ENCODE measurements at places on chromosomes 13 and 19.

DNA sequence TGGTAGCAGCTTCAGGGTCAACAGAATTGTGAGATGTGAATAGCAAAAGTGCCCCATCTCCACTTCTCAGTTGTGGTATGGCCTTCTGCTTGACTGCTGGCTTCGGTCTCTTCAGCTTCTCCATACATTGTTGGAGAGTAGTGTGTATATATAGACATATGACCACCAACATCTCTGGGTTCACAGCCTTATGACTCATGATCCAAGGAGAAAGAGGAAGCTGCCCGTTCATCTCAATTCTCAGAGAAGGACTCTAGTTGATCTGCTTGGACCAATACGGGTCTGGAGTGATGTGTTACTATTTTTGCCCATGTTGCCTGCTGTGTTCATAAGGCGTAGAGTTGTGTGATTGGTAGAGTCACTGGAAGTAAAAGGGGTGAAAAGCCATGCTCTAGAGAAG lies 3.6 kb upstream of the COMMD6 start:
- no peak for DNase-seq

GRCh38 chr13:79874396-79875360 lies 393.7 kb downstream of the NDFIP2 start:
- no peak for DNase-seq

DNA sequence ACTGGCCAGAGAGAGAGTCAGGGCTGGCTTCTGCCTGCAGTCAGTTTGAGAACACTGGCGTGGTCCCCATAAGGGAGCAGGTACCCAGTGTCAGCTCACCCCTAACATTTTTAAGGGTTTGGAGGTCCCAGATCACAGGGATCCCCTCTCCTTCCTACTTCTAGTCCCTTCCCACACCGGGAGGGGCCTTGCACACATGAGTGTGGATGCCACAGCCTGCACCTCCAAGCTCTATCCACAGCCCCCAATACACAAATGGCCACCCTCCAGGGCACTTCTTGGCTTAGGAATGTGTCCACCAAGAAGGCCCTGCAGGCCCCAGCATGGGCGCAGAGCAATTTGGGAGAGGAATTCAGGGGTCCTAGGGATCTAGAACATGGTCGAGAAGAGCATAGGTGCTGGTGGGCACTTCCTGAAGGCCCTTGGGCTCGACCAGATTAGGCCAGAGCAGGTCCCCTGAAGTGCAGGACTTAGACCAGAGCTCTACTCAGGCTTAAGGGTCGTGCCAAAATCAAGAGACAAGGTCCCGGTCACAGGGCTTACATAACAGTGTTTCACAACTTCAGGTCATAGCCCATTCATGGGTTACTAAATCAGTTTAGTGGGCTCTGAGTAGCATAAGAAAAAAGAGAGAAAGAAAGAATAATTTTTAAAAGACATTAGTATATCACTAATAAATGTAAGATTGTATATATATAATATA lies 16.0 kb downstream of the FXYD5 start:
- DNase-seq, result no peak

DNA sequence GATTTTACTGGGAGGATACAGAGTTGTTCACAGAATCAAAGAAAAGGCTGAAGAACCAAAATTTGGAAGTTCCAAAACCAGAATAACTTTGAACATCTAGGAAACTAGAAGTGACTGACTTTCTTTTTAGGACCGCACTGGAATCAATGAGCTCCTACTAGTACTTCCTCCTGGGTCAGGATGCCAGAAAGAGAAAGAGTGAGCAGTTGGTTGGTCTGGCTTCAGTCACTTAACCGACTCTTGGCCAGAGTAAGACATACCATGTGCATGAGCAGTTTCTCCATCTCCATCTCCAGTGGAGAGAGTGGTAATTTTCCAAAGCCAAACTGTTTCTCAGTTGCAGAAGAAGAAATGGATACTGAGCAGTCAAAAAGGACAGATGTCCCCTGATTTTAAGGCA lies 27.1 kb upstream of the MTUS2 start:
- DNase-seq, result no peak

DNA sequence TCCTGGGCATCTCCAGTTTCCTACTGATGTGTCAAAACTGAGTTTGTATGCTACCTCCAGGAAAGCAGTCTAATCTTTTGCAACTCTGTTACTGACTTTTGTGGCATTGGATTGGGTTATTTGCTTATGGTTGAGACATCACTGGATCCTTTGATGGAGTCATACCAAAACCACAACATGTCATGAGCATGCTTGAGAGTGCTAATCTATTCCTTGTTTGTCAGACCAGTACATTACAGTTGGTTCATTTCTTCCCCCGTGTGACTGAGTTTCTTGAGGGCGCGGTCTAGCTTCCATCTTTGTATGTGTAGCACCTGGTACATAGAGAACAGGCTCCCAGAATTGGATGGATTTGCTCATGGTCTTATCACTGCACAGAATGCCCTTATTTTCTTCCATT lies 43.2 kb downstream of the SUGT1 start:
- DNase-seq, result no peak

DNA sequence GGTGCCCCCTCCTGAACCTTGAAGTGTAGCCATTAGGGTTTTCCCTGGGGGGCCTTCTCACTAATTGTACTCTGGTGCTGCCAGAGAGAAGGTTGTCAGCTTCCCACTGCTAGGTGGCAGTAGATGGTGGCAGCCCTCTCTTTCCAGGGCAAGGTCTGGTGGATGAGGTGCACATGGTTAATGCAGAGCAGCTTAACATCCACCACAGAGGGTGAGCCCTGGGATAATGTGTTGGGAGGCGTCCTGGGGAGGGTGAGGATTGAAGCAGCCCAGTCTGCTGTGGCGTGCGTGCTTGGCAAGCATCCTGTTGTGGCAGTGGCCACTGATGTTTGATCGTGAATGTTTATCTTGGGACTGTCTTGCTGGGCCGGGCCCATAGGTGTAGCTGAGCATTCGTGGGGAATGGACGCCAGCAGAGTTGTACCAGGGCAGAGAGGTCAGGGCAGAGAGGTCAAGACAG lies 5.8 kb downstream of the EGLN2 start:
- no peak for DNase-seq

DNA sequence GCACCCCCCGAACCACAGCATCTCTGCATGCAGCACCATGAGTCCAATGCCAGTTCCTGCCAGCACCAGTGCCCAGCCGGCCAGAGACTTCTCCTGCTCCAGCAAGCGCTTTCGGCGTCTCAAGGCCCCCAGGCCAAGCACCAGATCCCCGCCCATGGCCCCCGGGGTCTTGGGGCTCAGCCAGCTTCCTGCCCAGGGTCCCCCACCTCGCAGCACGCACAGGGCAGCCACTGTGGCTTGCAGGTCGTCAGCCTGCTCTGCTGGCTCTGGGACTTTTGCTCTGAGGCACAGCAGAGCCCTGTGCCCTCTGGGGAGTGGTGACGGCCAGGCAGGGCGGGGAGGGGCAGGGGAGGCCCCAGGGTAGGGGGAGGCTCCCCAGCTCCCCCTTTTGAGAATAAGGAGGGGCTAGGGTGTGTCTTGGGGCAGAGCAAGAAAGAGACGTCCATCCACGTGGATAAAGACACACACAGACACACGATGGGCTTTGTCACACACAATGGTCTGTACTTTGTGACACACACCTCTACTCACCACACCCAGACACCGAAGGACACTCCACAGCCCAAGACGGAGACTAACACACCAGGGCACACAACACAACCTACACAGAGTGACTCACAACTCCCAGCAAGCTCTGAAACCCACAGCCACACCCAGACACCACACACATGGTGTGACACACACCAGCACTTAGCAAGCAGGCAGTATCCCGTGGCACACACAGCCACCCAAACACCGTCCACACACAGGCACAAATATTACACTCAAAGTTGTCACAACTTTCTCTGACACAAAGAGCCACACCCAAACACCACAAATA lies at the start of gene KCNN4:
KCNN4 (minus strand) TSS at position 268 of the 820 bp plus-strand sequence; CDS start at position 156, 112 bp downstream.
- DNase-seq, result no peak

GRCh38 chr13:58687148-58687547 lies 1055.6 kb downstream of the PCDH17 start:
- DNase-seq, result no peak

DNA sequence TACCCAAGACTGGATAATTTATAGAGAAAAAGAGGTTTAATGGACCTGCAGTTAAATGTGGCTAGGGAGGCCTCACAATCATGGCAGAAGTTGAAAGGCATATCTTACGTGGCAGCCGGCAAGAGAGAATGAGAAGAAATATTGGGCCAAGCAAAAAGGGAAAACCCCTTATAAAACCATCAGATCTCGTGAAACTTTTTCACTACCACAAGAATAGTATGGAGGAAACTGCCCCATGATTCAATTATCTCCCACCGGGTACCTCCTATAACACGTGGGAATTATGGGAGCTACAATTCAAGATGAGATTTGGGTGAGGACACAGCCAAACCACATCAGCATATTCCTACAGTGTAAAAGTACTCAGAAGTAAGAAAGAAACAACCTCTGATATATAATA lies 4.7 kb upstream of the KBTBD7 start:
- no peak for DNase-seq

- no peak for DNase-seq
Measured at GRCh38 chr13:40549500-40550094, 116.8 kb downstream of the FOXO1 start.

DNA sequence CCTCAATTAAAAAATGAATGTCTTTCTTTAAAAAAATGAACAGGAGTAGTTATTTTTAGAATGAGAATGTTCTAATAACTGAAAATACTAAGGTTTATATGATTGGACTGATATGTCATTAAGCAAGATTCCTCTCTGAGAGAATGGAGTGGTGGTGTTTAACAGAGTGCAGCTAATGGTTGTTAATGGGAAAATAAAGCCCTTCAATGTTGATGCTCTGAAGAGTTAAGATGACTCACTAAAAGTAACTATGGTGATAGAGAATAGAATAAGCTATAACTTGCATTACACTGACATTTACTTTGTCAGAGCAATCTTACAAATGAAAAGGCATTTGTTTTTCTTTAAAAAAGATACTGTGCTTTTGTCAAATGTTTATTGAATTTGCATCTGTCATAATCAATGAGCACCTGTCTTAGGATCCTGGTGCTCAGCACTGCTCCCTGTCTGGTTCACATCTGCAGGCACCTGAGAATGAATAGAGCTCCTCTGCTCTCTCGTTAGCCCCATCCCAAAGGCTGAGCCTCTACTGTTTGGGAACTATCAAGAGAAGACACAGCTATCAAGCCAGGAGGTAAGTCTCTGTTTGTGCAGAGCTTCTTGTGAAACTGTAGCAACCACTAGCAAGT lies 15.1 kb downstream of the PABPC3 start:
- DNase-seq, result no peak

GRCh38 chr19:34960940-34961679 lies 2.9 kb downstream of the ZNF792 start:
- DNase-seq, result no peak

GRCh38 chr13:35530147-35530546 lies 53.7 kb upstream of the MAB21L1 start:
- DNase-seq, result no peak

DNA sequence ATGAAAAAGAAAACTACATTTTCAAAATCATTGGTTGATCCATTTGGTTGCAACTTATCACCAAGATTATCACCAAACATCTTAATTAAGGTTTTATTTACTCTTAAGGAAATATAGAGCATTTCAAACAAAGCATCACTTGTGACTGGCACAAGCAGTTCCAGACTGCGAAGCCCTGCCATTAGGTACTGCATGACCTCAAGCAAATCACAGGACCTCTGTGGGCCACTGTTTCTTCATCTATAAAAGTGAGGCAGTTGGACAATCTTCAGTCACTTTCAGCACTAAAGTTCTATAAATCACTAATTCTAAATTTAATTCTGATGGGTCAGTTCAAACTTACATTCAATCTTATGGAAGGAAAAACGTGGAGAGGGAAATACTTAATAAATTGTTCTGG lies 2.0 kb downstream of the ELF1 start:
- no peak for DNase-seq

- no peak for DNase-seq
Measured at GRCh38 chr13:54379461-54379860, 1350.8 kb downstream of the OLFM4 start.

DNA sequence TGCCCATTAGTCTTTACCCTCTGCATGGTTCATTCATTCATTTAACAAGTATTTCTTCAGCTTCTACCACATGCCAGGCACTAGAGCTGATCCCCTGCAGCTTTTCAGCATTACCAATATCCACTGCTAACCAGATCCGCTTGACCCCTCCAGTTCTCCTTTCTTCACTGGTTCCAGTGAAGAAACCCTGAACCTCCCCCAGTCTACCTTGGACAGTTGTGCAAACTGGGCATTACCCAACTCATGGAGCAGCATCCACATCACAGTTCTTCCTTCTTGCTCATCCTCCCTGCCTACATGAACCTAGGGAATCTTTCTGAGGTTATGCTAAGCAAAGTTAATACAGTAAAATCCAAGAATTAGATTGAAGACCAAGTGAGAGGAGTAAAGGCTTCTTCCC lies 78.7 kb upstream of the SERP2 start:
- no peak for DNase-seq

DNA sequence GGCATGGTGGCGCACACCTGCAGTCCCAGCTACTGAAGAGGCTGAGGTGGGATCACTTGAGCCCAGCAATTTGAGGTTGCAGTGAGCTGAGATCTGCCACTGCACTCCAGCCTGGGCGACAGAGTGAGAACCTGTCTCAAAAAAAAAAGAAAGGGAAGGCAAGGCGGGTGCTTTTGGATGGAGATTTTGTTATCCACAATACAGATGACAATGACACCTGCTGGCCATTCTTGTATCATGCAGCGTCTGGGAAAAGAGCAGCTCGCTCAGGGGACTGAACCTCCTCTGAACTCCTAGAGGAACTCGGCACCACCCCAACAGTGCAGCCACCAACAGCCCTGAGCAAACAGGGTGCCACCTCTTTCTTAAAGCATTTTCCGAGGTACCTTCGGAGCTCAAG lies 22.8 kb downstream of the HAUS8 start:
- no peak for DNase-seq

- DNase-seq, result no peak
Measured at GRCh38 chr13:91406619-91407018, 8.2 kb downstream of the GPC5 start.

GRCh38 chr19:3073159-3073563 lies 10.9 kb upstream of the TLE5 start:
- no peak for DNase-seq

DNA sequence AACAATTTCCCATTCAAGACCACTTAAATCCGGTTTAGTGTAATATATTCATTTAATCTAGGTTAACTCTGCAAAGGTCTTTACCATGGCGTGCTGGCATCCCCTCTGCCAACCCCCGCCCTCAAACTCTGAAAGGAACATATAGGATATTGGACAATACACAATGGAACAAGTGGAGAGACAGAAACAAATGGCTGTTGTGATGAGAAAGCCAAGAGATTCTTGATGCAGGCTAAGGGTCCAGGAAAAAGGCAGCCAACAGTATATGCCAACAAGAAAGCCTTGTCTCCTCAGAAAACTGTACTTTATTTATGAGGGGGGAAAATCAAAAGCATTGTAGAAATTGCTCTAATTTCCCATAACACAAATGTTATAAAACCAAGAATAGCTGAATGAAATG lies 407.3 kb upstream of the SGCG start:
- no peak for DNase-seq

Measured in stimulated activated CD4-positive, alpha-beta T cell treated with anti-CD3 and anti-CD28 coated beads, Interleukin-1b, Interleukin-23, amount 100 ng/mL, for 1 hour (primary cell).